Left lung (tissue), 14 donors: ENCODE measurements at places on chromosomes 11 and 22. TPM values are rescaled to one million over a fixed set of nuclear protein-coding genes. Genes with fewer than 3 reads are reported as not detected.
A peak's percentile ranks its signal among the peaks of the same experiment; 100 is the strongest.

GRCh38 chr11:12029738-12030363 lies 21.4 kb upstream of the DKK3 start:
- DNase-seq = no peak

DNA sequence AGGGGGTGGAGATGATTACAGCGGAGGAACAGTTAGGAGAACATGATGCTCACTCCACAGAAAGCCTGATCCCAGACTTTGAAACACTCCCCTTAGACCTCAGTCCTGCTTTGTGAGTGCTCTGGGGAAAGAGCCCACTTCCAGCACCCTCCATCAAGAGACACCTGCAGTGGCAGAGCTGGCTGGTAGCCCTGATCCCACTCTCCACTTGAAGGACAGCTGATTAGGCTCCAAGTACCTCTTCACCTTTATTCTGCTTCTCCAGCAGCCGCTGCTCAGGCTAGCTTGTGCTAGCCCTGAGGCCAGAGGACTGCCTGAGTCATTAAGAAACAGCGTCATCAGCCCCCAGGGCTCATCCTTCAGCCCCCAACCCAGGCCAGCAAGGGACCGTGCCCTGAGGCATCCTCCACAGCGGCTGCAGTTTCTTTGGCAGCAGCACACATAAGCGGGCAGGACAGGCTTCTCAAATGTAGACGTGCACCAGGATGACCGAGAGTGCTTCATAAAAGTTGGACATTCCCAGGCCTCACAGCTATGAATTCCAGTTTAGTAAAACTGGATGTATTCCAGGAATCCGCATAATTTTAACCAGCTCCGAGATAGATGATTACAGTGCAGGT lies 146.0 kb upstream of the TBCEL start:
- DNase-seq = no peak

- no peak for DNase-seq
These were observed 94.1 kb upstream of the PRDM11 start for GRCh38 chr11:45052361-45052760.

GRCh38 chr11:44312876-44313275 lies 2.9 kb upstream of the ALX4 start:
- no peak for DNase-seq

GRCh38 chr11:69193629-69194028 lies 37.9 kb downstream of the SMIM38 start:
- no peak for DNase-seq

- DNase-seq = peak; percentile 72
These were observed 59.2 kb downstream of the CACNG2 start for GRCh38 chr22:36644333-36644757.

DNA sequence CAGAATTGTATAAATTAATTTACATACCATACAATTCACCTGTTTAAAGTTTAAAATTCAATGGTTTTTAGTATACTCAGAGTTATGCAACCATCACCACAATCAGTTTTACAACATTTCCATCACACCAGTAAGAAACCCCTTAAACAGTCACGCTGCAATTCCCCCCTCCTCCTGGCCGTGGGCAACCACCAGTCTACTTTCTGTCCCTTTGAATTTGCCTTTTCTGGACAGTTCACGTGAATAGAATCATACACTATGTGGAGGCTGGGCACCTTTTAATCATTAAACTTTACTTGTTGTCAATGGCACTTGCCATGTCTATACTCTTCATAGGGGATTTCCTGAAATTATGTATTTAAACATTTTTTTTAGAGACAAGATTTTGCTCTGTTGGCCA lies 20.1 kb upstream of the SWAP70 start:
- no peak for DNase-seq

- no peak for DNase-seq
These were observed 31.6 kb downstream of the SLC36A4 start for GRCh38 chr11:93166194-93166593.

DNA sequence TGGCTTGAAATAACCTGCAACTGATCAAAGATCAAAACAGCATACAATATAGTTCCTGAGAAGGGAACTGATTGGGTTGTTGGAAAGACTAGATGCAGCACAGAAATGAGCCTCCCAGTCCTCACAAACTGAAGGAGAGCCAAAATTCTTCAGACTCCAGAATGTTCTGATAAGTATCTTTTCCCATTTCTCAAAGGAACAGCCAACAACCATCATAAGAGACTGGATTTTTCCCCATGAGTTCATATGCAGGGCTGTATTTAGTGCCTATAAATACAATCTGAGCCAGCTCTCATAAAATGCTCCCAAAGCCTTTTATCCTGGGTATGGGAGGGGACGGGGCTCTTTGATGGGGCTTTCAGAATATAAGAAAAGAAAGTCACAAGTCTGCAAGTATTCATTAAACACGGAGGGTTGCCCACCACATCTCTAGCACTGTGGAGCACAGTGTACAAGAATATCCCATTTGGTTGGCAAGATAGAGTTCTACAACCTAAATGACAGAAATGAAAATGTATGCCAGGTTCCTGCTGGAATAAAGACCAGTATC lies 50.7 kb upstream of the LYVE1 start:
- no peak for DNase-seq

- no peak for DNase-seq
These were observed 80.1 kb upstream of the BIRC3 start for GRCh38 chr11:102237096-102237735.

GRCh38 chr11:17400048-17400775 lies 11.8 kb upstream of the KCNJ11 start:
- DNase-seq = no peak

DNA sequence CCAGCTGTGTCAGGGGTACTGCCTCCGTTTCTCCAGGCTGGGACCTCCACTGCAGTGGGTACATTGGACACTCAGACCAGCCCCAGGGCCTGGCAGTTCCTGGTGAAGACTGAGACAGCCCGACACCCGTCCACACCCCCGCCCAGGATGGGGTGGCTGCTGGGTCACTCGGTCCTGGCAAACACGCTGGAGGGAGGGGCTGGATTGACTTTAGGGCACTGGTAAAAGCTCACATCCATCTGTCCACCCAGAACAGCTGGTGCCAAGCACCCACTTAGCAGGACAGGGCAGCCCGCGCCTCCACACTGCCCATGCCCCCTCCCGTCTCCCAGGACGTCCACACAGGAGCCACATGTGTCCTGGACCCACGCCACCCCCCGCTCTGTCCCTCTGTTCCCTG lies 10.7 kb upstream of the TBX1 start:
- DNase-seq = no peak

DNA sequence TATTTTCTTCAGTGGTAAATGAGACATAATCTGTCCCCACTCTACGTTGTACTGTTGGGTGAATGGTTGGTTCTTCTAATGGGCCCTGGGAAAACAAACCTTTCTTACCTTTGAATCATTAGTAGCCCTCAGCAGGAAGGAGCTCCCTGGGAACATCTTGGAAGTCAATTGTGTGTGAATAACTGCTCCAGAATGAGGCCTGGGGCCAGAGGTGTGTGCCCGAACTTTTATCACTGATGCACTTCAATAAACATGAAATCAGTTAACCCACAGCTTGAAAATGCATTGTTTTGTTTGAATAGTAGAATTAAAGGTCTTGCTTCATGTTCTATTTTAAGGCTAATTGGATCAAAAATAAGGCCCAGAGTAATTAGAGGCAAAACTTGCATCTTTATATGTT lies 67.1 kb downstream of the NAV2 start:
- no peak for DNase-seq

- no peak for DNase-seq
These were observed 12.1 kb upstream of the CHORDC1 start for GRCh38 chr11:90234977-90235376.

GRCh38 chr22:49564054-49564453 lies 263.6 kb downstream of the BRD1 start:
- no peak for DNase-seq

- DNase-seq = no peak
These were observed 42.2 kb downstream of the TMEM123 start for GRCh38 chr11:102410382-102410784.

GRCh38 chr11:133360860-133361688 lies 171.2 kb downstream of the OPCML start:
- no peak for DNase-seq

GRCh38 chr11:117767071-117767470 lies 29.9 kb downstream of the DSCAML1 start:
- no peak for DNase-seq

GRIA4 gene
- polyA plus RNA-seq = 0.27 TPM

MOV10L1 gene
- 4.6 TPM for polyA plus RNA-seq

TRIM29 gene
- polyA plus RNA-seq = 0.20 TPM

NUP98 gene
- 76.3 TPM for polyA plus RNA-seq

ACR gene
- 0.27 TPM for polyA plus RNA-seq

SHANK2 gene
- polyA plus RNA-seq = 23.8 TPM

KCTD14 gene
- polyA plus RNA-seq = 7.6 TPM

OR8D1 gene
- polyA plus RNA-seq = not detected

GLB1L3 gene
- not detected for polyA plus RNA-seq
